ENCODE measurements at places on chromosomes 13 and 19.

GRCh38 chr19:51456541-51457290 is 1.5 kb downstream of the SIGLEC8 start:
- DNase-seq = no peak

DNA sequence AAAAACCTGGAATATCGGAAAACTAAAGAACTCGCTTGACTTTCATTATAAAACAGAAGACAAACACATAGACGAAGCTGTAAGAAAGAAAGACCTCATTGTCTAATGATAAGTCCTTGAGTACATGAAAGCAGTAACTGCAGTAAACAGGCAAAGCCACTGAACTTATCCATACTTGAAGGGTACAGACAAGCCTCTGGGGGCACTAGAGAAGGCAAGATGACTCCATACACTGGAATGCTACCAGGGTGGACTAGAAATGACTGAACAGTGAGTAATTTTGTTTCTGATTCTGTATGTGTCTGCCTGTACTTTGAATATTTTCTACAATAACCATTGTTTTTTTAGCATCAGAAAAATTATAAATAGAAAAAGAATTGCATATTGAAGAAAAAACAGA is 507.9 kb downstream of the UQCRFS1 start:
- peak; percentile 26 for DNase-seq

- no peak for DNase-seq
Measured at GRCh38 chr13:79999601-80000000, 341.3 kb downstream of the SPRY2 start.

DNA sequence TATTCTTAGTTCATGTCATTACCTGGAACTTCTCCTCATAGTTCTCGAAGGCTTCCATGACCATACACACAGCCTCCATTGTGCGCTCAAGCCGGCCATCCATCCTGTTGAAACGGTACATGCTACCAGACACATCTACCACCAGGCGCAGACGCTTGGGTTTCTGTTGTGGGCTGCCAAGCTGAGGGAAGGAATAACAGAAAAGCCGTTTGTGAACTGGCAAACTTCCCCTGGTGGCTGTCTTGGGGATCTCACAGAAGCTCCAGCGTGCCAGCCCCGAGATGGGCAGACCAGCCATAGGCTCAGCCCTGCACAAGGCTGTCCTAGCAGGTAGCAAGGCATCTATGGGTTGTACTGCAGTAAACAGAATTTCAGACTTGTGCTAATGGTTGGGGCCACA is 130.1 kb downstream of the RGCC start:
- DNase-seq = no peak

GRCh38 chr19:41225238-41226052 is 6.4 kb downstream of the AXL start:
- DNase-seq = peak; percentile 28

DNA sequence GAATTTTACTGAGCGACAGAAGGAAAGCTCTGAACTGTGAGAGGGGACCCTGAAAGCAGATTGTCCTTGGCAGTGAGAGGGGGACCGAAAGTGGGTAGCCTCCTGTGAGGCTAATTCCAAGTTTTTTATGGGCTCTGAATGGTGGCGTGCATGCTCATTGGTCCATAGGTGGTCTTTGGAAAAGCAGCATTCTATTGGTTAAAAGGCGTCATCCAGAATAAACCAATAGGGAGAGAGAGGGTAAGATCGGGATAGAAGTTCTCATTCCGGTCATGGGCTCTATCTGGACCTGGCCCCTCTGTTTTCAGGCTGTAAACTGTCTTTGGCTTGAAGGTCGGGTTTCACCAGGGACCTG is 539.8 kb upstream of the PCDH9 start:
- DNase-seq = no peak

DNA sequence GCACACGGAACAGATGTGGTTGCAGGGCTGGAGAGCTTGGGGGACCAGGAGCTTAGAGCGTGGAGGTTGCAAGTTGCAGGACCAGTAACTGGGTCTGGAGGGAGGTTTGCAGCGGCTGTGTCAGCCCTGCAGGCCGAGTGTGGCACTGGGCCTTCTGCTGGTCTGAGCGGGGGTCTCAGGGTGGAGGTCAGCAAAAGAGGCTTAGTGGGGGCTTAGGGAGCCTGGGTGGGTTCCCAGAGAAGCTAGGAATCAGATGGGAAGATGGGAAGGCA is 5.8 kb upstream of the HCN2 start:
- no peak for DNase-seq

GRCh38 chr19:45711851-45712698 is 18.6 kb downstream of the FBXO46 start:
- DNase-seq = no peak

GRCh38 chr19:48644355-48644754 is 1.6 kb downstream of the CA11 start:
- no peak for DNase-seq

DNA sequence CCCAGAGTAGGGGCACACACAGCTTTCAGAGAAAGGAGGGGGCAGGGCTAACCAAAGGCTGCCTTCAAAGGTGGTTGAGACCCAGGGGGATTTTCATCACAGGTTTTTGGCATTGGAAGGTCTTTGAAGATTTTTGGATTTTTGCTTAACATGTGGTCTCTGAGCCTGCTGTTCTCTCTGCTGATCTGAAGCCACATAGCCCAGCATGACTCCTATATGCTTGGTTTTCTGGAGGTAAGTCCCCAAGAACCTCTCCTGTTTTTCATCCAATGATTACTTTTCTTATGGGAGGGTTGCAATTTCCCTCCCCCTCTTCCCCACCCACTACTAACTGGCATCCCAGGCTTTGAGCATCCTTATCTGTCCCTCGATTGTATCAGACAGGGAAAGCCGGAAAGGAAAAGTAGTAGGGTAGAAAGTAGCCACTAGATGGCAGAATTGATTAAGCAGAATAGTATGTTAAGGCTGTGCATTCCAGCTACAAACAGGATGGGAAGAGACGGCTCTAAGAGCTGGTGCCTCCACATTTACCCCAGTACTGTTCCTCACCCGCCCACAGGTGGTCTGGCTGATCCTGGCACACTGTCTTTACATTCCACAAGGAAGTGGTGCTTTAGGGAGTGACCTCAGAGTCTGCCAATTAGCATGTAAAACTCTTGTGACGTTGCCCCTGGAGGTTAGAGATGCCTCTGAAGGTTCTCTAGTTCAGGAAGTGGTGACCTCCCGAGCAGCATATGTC is 218.9 kb upstream of the EDNRB start:
- peak; percentile 73 for DNase-seq

DNA sequence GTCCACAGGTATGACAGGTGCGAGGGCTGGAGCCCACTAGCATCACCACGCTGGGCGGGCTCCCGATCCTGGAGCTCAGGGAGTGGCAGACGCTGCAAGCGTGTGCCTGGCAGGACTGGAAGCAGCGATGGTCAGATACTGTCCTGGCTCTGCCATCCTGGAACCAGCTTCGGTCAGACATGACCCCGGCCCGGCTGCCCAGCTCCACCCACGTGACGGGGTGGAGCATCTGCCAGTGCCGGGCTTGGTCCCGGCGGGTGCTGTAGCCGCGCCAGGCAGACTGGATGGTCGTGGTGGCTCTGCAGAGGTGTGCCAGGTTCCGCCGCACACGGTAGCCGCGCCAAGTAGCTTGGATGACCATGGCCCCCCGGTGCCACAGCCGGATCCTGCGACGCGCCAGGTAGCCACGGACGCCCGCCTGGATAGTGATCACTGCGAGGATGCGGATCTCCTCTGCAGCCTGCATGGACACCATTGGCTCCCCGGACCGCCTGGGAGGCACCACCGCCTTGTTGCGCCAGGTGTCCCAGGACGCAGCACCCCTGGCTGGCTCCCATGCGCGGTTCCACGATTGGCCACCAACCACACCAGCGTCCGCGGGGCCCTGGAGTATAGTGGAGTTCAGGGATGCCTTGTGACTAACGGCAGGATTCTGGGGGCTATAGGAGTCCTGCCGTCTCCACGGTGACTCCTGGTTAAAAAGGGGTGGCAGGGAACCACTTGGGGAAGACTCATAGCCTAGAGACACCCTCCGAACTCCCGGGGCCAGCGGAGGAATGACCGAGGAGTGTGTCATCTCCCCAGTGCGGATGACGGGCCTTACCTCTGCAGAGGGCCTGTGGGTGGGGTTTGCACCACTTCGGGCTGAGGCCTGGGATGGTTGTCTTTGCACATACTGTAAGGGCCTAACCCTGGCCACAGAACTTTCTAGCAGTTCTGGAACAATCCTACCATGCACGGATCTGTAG is 16.5 kb downstream of the IQCN start:
- DNase-seq = no peak

- DNase-seq = no peak
Measured at GRCh38 chr13:100478107-100478809, 110.3 kb downstream of the GGACT start.

- DNase-seq = peak; percentile 46
Measured at GRCh38 chr13:39597838-39598237, 5.2 kb downstream of the LHFPL6 start.

- DNase-seq = no peak
Measured at GRCh38 chr19:3809881-3810707, 23.9 kb upstream of the MATK start.

- no peak for DNase-seq
Measured at GRCh38 chr13:91804724-91805123, 406.3 kb downstream of the GPC5 start.

DNA sequence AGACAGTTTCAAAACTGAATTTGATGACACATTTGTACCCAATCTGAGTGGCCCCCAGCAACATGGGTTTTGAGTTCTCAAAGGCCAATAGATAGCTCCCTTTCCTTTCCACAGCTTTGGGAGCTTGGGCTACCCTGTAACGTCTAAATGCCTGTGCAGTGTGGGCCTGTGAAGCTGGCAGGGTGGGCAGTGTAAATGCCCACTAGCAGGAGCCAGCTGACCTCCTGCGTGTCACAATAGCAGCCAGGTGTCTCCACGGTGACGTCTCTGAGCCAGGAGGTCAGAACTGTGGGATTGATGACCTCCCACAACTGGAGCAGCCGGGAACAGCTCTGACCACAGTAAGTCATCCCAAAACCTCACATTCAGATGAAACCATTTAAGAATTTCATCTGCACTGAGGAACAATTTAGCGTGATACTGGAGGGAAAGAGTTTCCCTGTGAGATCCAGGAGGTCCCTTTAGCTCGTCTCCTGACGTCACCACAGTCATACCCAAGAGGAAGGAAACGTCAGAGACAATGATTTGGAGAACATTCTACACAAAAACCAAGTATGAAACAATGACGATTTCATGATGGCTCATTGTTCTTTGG is at the start of gene IPO5:
TSS of gene IPO5 (plus strand) at position 300 of the 595 bp plus-strand sequence. CDS start 23,022 bp downstream, outside the sequence.
- peak; percentile 63 for DNase-seq

DNA sequence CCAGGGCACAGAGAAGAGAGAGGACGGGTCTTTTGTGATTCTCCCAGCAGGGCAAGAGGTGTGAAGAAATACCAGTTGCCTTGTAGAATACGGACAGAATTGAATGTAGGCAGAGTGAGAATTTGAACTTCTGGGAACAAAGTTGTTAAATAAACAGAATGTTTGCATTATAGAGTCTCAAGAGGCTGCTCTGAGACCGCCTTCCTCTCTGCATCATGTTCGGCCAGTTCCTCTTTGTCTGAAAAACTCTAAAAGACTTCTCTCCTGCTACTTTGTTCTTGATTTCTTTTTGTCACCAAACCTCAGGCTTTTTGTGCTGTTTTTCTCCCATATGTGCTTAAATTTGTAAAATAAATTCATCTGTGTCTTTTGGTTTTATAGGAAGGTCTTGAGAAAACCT is 256.4 kb downstream of the DLEU7 start:
- no peak for DNase-seq

- DNase-seq = no peak
Measured at GRCh38 chr13:95955255-95955654, 97.9 kb downstream of the UGGT2 start.

- DNase-seq = peak; percentile 72
Measured at GRCh38 chr19:10419646-10420443, 493 bp upstream of the PDE4A start.

GRCh38 chr19:29568036-29569025 is 37.8 kb upstream of the POP4 start:
- no peak for DNase-seq

DNA sequence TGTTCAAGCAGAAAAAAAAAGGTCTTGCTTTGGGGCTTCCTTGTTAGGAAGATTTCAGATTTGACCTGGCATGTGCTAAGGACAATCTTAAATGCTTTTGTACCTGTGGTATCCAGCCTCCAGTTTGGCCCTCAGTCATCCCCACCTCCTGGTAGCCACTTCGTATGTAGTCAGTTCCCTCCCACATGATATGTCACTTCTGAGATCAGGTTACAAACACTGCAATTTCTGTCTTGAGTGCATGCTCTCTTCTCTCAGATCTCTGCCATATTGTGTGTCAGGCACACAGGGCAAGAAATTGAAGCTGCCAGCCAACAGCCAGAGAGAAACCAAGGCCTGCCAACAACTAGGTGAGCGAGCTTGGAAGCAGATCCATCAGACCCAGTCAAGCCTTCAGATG is 60.3 kb upstream of the STARD13 start:
- no peak for DNase-seq

DNA sequence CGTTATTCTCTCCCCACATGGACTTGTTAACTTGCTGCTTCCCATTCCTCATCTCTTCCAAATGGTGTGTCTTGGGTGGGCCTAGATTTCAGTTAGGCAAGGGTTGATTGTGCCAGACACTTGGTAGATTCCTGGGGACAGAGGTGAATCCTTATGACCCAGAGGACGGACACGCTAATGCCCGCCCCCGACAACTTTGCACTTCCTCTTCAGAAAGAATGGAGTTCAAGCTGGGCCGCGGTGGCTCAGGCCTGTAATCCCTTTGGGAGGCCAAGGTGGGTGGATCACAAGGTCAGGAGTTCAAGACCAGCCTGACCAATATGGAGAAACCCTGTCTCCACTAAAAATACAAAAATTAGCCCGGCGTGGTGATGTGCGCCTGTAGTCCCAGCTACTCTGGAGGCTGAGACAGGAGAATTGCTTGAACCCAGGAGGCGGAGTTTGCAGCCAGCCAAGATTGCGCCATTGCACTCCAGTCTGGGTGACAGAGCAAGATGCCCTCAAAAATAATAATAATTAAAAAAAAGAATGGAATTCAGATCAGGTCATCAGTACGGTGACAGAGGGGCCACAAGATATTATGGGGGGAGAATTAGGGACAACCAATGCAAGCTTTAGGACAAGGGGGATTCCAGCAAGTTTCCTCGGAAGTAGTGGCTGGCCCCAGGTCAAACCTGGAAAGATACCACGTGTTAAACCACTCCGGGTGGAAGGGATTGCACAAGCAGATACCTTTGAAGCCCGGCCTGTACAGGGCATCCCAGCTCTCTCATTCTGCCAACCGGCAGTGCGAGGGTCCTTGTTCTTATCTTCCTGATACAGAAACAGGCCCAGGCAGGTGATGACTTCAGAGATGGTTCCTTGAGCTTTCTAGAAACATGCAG is 2.7 kb downstream of the MYO9B start:
- DNase-seq = peak; percentile 48
